ENCODE measurements at places on chromosomes 6 and 20.
A peak's percentile ranks its signal among the peaks of the same experiment; 100 is the strongest.

DNA sequence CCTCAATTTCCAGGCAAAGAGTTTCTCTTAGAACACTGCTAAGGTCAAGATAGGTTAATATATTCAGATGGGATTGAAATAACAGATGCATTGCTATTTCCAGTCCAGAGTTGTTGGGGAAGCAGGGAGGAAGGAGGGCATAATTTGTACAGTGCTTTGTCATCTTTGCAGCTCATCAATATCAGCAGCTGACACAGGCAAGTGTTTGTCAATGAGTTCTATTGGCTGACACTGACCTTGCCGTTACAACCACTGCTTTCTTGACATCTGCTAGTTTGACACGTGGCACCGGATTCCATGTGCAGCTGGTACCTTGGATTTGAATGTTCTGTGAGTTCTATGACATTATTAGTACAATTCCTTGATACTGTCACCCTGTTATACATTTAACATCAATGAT, 28.0 kb upstream of the MLIP start:
- DNase-seq = no peak

GRCh38 chr6:28683945-28684538, 158.4 kb downstream of the GPX5 start:
- DNase-seq = no peak

DNA sequence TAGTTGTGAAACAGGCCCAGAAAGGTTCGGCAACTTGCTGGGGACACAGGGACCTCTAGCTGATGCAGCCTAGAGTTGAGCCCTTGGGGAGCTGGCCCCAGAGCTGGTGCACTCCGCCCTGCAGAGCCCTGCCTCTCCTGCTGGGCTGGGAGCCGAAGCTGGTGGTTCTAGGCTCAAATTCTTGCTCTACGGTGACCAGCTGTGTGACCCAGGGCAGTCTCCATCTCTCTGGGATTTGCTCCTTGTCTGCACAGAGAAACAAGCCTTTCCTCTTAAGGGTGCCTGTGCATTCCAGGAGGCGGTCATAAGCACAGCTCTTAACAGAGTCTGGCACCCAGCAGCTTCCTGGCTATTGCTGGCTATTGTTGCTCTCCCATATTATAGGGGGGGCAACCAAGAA, 47.4 kb downstream of the RBM38 start:
- no peak for DNase-seq

- no peak for DNase-seq
Observed at GRCh38 chr6:13152764-13153163, 175.6 kb downstream of the TBC1D7 start.

GRCh38 chr6:110979565-110980101, 2.2 kb upstream of the RPF2 start:
- no peak for DNase-seq

GRCh38 chr6:122422614-122423267, 23.3 kb downstream of the HSF2 start:
- no peak for DNase-seq

DNA sequence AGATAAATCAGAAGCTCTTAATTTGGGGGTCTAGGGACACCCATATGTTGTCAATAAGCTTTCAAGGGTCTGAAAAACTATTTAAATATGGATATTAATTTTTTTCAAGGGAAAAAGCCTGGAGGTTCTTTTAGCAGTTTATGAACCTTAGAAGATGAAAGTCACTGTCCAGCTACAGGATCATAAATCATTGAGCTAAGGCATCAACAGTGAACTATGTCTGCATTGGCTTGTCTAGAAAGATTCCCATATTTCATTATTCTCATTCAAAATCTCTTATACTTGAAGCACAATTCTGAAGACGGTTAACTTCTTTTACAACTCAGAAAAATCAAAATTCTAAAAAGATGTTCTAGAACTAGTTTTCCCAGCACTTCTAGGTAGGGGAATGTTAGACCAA, 34.9 kb upstream of the SNX9 start:
- no peak for DNase-seq

- no peak for DNase-seq
Observed at GRCh38 chr6:136566007-136566487, 15.8 kb upstream of the MAP7 start.

GRCh38 chr6:169845426-169846285, 94.2 kb downstream of the ERMARD start:
- DNase-seq = no peak

- DNase-seq = no peak
Observed at GRCh38 chr6:7832904-7833750, 77.5 kb downstream of the TXNDC5 start.

GRCh38 chr20:47454298-47455132, 47.2 kb upstream of the NCOA3 start:
- DNase-seq = no peak

- DNase-seq = no peak
Observed at GRCh38 chr6:125829433-125829832, 38.7 kb downstream of the NCOA7 start.

- DNase-seq = peak; percentile 63
Observed at GRCh38 chr6:42017021-42017643, 33.2 kb upstream of the TAF8 start.

- DNase-seq = no peak
Observed at GRCh38 chr6:36856277-36856676, 17.0 kb upstream of the CPNE5 start.

- no peak for DNase-seq
Observed at GRCh38 chr6:42520786-42521607, 42.8 kb upstream of the UBR2 start.

DNA sequence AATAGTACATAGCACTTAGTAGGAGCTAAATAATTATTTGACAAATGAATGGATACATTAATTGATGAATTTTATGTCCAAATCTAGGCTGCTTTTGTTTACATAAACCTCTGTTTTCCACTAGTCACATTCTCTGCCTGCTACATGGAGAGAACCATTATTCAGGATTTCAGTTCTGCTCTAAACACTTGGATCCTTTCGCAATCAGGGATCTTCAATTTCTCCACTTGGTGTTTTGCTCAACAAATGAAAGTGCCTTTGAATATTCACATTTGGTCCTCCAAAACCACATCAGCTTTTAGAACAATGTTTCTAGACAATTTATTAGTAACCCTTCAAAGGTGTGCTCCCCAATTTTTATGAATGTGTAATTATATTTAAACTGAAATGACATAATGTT, 30.6 kb upstream of the HLA-DQB1 start:
- DNase-seq = no peak

DNA sequence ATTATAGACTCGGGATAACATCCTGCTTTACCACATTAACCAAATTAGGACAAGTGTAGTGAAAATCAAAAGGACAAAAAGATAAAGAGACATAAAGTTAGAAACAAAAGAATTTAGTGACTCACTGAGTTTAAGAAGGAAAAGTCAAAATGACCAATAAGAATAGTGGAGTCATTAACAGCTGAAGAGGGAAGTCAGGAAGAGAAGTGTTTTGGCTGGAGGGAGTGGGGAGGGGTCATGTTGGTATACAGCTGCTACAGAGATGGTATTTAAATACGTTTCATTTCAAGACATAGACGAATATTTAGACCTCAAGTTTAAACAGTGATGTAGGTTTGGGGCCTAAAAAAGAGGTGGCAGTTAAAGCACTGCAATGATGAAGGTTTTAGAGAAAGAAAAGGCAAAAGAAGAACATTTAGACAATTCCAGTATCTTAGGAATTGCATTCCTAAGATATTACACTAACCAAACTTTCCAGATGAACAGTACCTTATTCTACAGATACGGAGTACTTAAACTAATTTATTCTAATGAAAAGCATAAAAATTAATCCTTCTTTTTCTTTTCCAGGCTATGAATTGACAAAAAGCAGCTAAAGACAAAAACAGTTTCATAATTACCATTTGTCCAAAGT, 10.6 kb downstream of the FKBP5 start:
- DNase-seq = no peak

GRCh38 chr6:49541210-49541724, 9.2 kb upstream of the C6orf141 start:
- no peak for DNase-seq

DNA sequence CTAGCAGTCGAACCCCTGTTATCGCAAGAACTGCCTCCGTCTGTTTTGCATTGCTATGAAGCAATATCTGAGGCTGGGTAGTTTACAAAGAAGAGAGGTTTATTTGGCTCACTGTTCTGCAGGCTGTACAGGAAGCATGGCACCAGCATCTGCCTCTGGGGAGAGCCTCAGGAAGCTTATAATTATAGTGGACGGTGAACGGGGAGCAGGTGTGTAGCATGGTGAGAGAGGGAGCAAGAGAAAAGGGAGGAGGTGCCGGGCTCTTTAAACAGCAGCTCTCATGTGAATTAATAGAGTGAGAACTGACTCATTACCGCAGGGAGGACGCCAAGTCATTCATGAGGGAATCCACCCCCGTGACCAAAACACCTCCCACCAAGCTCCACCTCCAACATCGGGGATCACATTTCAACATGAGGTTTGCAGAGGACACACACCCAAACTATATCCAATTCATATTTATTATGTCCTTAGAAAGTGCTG, 172.6 kb upstream of the KCNG1 start:
- no peak for DNase-seq

- no peak for DNase-seq
Observed at GRCh38 chr6:7073082-7073820, 34.5 kb upstream of the RREB1 start.

- no peak for DNase-seq
Observed at GRCh38 chr6:133584823-133585222, 304.1 kb upstream of the TCF21 start.

- DNase-seq = no peak
Observed at GRCh38 chr20:48277266-48277665, 492.0 kb upstream of the SULF2 start.

DNA sequence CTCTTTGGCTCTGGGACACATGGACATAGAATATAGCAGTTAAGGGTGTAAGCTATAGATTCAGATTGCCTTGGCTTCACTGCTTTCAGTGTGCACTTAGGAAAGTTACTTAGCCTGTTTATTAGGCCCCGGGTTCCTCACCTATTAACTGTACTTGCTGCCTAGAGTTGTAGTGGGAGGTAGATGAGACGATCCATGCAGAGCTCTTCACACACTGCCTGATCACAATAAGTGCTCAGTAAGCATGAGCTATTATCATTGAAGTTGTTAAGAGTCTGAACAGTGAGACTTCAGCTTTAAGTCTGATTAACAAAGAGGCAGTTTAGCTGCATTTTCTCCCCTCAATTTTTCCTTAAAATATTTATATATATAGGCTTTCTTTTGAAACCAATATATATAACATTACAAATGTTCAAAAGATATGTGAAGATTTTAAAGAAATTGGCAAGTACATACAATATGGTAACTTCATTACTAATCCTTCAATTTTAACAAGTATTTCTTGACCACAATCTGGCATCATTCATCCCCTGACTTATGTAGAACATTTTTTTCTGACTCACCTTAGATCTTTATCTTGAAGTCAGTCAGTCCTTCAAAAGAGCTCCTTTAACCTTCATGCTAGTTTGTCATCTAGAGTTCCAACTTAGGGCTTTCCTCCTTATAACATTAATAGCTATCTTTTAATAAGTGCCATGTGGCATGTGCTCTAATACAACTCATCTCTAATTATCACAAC, 20.5 kb upstream of the SUPT3H start:
- no peak for DNase-seq

DNA sequence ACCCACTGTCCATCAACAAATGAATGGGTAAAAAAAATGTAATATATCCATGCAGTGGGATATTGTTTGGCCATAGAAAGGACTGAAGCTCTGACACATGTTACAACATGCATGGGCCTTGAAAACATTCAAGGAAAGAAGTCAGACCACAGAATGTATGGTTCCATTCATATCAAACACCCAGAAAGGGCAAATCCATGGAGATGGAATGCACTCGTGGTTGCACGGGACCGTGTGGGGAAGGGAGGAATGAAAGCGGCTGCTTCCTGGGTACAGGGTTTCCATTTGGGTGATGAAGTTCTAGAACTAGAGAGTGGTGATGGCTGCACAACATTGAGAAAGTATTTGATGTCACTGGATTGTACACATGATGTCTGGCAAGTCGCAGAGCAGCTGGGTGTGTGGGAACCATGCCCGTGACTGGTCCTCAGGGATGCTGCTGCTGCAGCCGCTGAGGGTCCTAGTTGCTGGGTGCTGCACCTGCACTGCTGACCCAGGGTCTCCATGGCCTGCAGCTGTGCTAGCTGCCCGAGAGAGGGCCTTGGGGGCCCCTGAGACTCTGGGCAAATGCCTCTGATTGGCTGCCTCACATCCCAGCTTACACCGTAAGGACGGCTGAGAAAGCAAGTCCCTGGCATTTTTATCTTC, 220.3 kb downstream of the NRN1 start:
- no peak for DNase-seq

DNA sequence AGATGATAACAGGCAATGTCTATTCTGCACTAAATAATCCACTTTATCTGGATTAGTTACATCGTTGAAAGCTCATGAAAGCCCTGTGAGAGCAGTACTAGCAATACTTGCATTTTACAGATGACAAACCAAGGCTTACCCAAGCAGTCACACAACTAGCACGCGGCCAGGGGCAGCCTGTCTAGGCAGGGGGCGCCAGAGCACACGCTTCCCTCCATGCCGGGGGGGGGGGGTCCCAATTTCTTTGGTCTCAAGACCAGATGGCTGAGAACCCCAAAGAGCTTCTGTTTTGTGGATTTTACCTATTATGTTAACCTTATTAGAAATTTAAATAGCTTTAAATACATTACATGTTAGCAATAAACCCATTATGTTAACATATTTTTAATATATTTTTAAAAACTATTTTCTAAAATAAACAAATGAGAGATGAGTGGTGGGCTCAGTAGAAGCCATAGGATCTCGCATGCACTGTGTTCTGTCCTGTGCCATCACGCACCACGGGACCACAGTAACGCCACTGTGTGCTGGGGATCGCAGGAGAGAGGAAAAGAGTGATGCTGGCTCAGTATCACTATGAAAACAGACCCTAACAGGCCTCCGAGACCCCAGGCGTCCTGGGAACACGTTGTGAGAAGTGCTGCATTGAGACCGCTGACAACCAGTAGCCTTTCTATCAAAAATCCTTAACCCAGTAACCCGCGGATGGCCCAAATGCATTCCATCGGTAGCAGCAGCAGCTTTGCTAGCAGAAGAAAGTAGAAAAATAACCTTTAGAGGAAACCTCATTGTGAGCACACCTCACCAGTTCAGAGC, 5.3 kb upstream of the PRR18 start:
- peak; percentile 49 for DNase-seq

DNA sequence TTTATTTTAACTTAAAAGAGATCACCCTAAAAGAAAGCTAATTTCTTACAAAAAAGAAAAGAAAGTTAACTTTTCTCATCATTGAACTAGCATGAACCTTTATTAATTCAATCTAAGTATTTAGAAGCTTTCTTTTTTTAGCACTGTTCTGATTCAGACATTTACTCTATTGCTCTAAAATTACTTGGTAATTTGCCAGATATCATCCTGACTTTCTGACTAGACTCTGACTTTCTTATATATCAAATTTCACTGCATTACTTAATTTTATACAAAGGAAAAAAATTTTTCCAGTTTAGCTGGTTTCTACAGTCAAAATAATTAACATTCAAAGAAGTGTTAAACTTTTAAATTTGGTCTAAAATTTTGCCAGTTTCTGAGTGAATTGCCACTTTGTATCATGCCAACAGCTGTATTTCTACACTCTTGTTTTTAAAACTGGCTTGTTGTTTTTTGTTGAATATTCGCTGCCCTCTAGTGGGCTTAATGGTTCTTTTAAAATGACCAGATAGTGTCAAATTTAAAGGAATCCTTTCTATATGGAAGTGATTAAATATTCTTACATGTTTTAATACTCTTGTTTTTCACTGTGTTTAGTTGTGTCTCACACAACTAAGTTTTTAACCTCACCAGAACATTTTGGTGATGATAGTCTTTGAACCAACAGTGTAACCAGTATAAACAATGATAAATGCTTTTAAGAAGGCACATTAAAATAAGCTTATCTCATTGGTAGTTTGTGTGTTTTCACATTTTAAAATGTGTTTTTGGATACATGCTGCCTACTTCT, 102.0 kb downstream of the POPDC3 start:
- DNase-seq = no peak
